ENCODE measurements at places on chromosomes 7 and 10.
A peak's percentile ranks its signal among the peaks of the same experiment; 100 is the strongest.

GRCh38 chr7:5597772-5598171 lies 174.1 kb upstream of the TNRC18 start:
- DNase-seq: peak; percentile 59

DNA sequence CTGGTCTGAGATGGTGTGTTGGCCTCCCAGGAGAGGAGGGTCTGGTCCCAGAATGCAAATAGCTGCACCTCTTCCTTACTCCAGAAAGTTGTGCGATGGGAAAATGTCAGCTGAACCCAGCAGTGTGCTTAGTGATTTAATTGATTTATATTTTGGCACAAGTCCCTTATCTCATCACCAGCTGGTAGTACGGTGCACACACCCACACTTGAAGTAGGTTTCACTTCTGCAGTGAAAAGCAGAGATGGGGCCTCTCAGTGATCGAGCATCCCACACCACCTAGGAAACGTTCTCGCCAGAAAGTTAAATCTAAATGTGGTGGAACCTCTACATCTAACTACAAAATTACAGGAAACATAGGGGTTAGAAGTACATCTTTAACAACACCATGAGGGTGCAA lies 80.4 kb downstream of the UBE3C start:
- no peak for DNase-seq

DNA sequence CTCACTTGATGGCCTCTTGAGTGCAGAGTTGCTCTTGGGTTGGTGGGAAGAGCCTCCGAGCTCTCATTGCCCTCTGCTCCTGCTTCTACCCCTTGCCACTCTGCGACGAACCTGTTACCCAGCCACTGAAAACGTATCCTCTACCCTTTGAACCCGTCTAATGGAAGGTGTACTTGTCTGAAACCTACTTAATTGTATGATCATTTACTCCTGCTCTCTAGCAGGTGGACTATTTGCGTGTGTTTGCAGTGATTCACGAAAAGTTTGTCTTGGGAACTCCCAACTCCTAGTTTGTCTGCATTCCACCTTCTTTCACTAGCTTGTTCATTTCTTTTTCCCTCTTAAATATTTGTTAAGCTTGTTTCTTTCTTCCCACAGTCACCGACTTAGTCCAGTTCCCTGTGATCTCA lies 503 bp downstream of the CROT start:
- DNase-seq: no peak

DNA sequence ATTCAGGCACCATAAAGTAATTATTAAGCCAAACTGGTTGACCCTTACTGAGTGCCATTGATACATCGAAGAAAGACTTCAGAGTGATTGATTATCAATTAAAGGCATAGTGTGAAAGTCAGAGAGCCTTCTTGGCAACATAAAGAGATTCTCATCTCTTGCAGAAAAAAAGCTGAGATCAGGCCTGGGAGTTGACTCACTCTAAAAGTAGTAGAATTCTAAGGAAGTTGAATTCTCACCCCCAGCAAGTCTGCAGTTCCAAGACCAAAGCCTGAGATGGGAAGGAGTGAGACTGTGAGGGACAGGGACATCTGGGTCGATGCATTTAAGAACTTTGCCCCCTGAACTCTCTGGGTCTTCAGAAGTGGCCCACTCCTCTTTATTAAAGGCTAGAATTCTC lies 21.6 kb upstream of the ERCC6 start:
- DNase-seq: no peak

DNA sequence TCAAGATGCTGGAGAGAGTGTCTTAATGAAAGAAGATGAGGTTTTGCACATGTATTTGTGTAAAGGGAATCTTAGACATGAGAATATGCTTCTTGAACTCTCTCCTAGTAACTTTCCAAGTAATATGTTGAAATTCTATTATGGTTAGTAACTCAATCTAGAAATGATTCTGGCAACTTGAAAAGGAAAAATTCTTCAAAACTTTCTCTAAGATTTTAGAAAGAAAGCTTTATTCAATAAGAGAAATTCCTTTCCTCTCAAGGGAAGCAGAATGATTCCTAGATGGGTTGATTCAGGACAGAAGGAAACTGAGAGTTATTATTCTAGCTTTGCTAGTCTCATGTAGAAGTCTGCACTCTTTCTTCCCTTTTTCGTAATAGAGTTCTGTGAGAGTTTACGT lies 364.3 kb upstream of the PLXDC2 start:
- DNase-seq: no peak

Measured in D341Med (cell line).